ENCODE measurements at places on chromosomes 11 and 22.
A peak's percentile ranks its signal among the peaks of the same experiment; 100 is the strongest.

DNA sequence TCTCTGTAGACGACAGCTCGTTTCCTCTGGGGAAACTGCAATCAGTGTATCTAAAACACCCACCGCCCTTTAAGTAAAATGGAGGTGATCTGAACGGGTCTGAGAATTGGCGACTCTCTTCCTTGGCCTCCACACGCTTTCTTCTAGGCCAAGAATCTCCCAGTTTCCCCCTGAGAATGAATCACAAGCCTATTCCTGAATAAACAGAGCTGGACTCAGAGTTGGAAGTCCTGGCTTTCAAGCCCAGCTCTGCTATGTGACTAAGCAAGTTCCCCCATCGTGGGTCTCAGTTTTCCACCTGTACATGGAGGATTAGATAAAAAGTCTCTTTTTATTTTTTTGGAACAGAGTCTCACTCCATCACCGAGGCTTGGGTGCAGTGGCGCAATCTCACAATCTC is 200.4 kb downstream of the MN1 start:
- no peak for DNase-seq

DNA sequence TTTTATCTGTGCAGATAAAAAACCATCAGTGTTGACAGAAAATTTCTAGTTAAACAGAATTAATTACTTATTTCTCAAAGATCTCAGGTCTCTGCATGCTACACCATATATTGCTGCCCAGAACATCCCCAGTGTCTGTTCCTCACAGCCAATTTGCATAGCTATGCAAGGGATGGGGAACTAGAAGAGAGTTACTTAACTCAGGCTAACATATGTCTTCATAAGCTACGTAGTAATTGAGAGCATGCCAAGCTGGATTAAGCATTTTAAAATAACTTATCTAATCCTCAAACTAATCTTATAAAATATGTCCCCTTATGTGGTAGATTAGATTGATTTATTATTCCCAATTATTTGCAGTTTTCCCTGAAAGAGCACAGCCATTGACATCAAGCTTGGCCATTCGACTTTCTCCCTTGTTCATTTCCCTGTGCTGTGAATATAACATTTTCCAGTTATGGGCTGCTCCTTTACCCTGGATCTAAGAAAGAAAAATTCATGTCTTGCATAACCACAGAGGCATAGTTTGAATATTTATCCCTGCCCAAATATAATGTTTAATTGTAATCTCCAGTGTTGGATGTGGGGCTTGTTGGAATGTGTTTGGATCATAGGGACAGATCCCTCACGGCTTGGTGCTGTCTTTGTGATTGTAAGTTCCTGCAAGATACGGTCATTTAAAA is 69.1 kb downstream of the C11orf87 start:
- DNase-seq, result peak; percentile 72

DNA sequence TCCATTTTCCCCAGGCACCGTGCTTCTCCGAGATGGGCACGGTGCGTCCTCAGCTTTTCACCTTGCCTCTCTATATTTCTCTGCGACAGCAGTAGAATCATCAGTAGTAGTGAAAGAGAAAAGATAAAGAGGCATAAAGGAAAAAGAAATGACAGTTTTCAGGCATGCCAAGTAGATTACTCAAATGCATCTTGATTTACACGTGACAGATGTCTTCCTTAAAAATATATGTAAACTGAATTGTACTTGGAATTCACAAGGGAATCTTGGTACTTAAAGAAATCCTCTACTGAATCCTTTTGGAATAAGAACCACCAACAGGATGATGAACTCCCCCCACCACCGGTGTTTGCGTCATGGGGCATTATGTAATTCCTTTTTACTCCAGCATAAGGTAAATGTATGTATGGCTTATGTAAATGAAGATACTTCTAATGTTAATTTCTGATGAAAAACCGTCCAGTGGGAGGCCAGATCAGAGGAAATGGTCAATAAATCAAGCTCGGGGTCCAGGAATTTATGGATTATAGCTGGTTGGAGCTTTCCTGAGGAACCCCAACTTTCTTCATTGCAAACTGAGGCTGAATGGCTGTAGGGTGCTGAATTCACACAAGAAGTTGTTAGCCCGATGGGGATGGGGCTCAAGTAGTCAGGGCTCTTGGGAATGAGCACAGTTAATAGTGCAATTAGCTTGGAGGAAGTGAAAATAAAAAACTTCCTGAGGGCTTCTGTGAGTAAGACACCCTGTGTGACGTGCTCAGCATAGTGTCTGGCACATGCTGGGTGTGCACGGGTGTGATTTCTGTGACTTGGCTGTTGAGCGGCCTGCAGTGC is 630.4 kb downstream of the OPCML start:
- DNase-seq, result no peak

- DNase-seq, result no peak
Observed at GRCh38 chr22:47784367-47784983, 1022.0 kb downstream of the TBC1D22A start.

- DNase-seq, result no peak
Observed at GRCh38 chr11:10695833-10696232, 2.3 kb upstream of the IRAG1 start.

GRCh38 chr11:130999992-131000770 is 83.9 kb upstream of the SNX19 start:
- peak; percentile 95 for DNase-seq

All from fibroblast of skin of right biceps (primary cell).